ENCODE measurements at places on chromosomes 1 and 21.

GRCh38 chr1:179930867-179931266 lies 23.7 kb upstream of the CEP350 start:
- no peak for DNase-seq

DNA sequence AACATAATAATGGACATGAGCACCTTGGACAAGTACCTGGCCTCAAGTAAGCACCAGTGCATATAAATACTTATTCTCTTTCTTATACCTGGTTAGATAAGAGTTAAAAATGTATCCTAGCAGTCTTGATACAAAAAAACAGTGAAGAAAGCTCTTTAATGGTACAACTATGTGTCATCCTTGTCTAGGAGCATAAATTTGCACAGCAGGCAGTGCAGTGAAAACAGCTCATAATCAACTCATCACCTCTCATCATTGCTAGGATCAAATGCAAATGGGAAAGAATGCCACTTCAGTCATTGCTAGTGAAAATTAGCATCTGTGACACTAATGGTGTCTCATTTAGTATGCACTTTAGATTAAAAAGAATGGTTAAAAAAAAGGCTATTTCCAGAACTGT lies 7.6 kb downstream of the SAMSN1 start:
- DNase-seq, result no peak

GRCh38 chr1:66270119-66270812 lies 263.7 kb upstream of the SGIP1 start:
- no peak for DNase-seq

DNA sequence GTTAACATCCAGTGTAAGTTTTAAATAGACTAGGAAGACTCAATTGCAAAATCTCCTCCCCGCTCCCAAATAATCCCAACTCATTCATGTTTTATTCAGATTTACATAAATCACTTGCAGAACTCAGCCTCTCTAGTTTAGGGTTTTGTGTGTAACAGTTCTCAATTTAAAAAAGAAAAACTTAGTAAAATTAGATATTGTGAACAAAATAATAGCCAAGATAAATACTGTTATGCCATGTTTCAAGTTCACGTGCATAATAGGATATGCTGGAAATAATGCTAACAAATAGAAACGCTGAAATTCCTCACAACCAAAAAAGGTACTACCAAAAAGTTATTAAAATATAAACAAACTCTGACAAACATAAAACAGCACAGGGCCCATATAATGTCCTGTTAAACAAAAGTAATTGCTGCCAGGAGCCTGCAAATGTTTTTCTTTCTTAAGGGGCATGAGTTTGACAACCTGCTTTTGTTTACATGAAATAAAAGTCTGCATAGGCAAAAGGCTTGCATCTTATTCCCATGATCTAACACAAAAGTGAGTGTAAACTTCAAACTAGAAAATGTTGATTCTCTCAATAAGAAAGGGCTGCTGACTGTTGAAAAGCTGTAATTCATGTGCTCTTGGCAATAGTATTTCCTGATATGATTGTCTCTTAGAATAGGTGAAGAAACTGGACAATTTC lies 2.9 kb downstream of the SERTAD4 start:
- DNase-seq, result no peak

DNA sequence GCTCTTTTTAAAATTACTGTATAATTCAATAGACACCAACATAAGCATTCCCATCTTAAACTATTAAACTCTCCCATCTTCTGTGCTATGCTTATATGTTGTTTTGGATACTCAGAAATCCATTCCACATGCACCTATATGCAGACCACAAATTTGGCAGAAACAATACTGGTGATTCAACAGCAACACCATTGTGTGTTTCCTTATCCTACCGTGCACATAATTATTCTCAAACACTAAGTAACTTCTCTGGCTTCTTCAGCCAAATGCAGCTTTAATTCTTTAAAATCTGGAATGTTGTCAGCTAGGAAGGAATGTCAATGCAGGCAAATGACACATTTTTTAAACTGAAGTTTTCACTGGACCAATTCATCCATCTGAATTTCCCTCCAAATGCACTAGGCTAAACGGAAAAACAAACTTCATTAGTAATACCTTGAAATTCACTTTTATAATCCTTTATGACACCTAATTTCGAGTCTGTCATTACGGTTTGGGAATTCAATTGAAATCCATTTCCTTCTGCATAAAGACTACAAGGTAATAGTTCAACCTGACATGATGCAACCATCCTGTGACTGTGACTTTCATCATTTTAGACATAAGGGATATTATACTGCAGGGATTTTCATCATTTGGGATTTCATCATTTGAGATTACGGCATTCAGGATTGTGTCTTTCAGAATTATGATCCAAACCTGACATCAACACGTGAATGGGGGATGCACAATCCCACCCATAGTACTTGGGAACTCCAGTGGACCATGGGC lies 308.5 kb downstream of the LTN1 start:
- no peak for DNase-seq

DNA sequence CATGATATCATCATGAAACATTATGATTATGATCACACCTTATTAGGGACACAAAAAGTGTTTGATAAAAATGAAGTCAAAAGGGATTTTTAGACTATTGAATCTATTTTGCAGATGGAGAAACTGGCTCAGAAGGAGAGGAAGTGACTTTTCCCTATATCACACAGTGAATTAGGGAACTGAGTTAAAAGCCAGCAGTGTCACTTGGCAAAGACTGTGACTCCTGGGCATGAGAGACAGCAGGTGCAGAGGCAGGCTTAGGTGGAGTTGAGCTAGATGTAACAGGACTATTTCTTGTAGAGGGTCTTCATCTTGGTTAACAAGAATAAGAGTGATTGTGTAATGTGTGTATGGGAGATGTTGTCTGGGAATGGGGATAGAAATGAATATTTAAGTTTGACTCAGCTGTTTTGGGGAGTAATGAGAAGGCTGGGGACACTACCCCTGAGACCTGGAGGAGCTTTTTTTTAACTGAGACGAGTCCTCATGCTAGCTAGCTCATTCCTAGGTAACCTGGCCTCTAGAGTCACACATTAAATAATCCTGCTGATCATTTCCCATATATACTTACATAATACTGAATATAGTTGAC lies 1.0 kb upstream of the CD84 start:
- DNase-seq, result no peak

- no peak for DNase-seq
These were observed 5.3 kb upstream of the TMEM52 start for GRCh38 chr1:1924386-1924785.

DNA sequence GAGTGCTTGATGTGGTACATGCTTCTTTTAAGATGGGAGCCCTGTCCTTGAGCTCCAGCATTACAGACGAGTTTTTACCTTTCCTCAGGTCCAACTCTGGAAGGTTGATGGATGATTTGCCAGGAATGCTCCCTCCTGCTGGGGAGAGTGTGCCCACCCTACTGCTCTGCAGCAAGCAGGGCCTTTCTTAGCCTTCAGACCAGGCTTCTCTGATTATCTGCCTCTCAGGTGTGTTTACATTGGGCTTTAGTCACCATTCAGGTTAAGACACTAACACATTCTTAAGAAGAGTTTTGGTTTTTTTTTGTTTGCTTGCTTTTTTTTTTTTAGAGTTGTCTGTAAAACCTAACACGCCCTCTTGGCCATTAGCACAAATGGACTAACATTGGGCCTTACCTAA lies 301.8 kb downstream of the KCNT2 start:
- DNase-seq, result no peak

- DNase-seq, result peak; percentile 87
These were observed 362 bp upstream of the DYNLT4 start for GRCh38 chr1:44807364-44808062.

GRCh38 chr1:156889802-156890580 lies 3.5 kb upstream of the PEAR1 start:
- DNase-seq, result peak; percentile 71

DNA sequence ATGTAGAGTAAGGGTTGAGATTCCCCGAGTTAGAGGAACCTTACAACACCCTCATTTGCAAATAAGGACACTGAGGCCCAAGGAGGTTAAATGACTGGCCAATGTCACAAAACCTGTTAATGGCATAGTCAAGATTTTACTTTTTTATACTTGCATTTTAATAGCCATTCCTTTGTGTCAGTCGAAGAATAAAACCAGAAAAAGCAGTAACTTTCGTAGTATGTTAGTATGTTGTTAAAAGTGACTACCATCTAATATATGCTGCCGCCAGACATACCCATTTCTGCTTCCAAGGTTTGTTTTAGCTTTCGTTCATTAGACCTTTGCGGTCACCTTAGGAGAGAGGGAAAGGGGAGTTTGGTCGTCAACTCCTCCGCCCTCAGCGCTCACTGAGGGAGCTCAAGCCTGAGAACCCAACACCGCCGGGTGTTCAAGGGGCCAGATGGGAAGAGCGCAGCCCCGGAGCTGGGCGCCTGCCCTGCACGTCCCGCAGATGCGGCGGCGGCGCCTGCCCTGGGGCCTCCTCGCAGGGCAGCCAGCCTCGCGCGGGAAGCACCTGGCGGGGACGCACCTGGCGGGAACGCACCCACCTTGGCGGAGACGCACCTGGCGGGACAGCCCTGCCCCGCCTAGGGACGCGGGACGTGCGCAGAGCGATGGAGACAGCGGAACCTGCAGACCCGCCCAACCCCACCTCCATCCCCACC lies 466 bp downstream of the VPS26C start:
- DNase-seq, result peak; percentile 92

DNA sequence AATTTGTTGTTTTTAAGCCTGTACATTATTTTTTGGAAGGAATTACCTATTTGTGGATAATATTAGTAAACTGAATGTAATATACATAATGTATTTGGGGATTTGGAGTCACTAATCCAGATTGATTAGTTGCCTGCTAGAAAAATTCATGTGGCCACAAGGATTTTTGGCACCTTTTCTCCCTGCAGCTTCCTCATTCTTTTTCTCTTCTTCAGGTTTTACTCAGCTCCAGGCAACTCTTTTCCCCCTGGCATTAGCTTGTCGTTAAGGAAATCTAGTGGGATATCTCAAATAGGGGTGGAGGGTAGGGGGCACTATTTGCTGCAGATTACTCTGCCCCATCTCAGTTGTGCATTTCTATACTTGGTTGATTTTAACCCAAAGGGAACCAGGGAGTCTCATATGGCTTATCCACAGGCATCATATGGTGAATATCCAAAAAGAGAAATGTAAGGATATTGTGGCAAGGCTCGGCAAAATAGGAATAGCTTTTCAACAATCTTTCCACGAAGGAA lies 203.1 kb downstream of the NFIA start:
- no peak for DNase-seq

GRCh38 chr1:238257018-238257621 lies 366.4 kb upstream of the ZP4 start:
- no peak for DNase-seq

- DNase-seq, result no peak
These were observed 72.1 kb downstream of the DNM3 start for GRCh38 chr1:171913385-171913784.

- no peak for DNase-seq
These were observed 112.5 kb upstream of the SPAG17 start for GRCh38 chr1:118297521-118297920.

DNA sequence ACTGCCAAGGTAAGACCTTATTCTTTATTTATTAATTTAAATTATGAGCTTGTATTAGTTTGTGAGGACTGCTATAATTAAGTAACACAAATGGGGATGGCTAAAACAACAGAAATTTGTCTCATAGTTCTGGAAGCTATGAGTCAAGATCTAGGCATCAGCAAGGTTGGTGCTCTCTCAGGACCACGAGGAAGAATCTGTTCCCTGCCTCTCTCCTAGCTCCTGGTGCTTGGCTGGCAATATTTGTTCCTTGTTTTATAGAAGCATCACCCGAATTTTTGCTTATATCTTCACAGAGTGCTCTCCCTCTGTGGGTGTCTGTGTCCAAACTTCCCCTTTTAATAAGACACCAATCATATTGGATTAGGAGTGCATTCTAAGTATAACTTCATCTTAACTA lies 41.4 kb upstream of the CCDC190 start:
- DNase-seq, result no peak

- no peak for DNase-seq
These were observed 149.4 kb upstream of the CAMK1G start for GRCh38 chr1:209434066-209434465.

DNA sequence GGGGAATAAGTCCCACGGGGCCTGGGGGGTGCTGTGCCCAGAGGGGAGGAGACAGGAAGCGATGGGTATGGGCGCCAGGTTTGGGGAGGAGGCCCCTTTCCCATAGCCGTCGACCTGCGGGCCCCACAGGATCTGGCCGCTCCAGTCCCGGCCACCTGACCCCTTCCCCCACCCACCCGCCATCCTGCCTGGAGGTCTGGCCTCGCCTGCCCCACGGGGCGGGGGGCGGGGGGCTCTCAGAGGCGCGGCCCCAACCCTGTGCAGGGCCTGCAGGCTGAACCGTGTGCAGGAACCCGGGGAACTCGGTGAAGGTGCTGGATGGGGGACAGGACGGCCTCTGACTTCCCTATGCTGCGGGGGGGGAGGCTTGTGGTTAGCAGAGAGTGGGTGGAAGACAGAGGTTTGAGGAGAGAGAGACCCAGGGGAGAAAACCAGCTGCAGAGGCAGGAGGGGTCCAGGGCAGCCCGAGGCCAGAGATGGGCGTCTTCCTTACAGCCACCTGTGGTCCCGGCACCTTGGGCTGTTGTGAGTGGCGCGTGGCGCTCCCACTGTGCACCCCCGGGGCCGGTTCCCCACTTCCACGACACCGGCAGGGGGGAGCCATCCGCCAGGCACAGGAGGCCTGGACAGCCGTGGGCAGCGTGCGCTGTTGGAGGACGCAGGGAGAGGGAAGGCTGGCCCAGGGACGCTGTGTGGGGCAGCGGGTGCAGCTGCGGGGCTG lies 2.5 kb upstream of the TNFRSF18 start:
- no peak for DNase-seq

DNA sequence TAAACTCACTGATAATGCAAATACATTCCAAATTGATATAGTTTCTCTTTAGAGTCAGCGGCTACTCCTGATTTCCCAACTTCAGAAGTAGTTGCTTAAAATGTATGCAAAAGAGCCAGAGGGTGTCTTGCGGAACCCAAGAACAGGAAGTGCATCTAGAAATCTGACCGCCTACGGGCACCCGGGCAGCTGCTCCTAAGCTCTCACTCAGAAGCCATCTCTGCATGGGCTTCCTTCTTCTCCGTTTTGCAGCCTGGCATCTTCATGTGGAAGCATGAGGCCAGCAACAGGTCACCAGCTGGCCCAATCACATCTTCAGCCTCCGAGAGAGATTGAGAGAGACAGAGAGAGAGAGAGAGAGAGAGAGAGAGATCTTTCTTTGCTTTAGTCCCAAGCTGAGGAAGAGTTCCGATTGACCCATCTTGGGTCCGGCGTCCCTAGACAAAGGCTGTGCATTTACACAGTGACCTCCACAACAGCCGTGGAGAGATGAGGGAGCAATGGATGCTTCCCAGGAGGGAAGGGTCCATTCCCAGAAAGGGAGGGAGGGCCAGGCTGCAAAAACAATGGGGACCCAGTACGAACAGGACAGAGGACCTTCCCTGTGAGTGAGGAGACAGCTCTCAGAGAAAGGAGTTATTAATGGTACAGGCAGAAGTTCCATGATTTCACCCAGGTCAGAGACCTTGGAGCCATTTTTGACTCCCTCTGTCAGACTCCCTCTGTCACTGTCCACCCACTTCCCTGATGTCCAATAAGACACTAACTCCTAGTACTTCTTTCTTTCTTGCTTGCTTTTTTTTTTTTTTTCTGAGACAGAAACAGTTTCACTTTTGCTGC lies 28.2 kb upstream of the SLC30A1 start:
- DNase-seq, result no peak
